ENCODE measurements at places on chromosomes 4 and X.

DNA sequence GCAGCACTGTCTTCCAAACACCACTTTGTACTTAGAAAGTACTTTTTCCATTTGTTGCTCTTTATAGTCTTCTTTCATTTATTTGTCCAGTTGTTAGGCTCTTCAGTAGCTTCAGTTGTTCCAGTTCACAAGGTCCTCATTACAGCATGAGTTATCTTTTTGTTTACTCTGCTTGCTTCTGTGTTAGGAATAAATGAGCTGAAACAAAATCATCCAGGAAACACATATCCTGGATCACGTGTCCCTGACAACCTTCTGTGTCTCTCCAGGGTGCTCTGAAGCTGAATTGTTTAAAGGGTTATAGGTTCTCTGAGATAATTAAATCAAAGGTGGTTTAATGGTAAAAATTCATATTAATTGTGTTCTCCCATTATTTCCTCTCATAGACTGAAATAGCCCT is 19.9 kb upstream of the KLHL8 start:
- DNase-seq = no peak

DNA sequence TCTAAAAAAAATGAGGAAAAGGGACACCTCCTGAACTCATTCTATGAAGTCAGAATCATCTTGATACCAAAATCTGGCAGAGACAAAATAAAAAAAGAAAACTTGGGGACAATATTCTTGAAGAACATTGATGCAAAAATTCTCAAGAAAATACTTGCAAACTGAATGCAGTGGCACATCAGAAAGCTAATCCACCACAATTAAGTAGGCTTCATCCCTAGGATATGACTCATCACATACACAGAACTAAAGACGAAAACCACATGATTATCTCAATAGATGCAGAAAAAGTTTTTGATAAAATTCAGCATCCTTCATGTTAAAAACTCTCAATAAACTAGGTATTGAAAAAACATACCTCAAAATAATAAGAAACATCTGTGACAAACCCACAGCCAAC is 98.3 kb downstream of the FAM47B start:
- DNase-seq = no peak

- DNase-seq = no peak
These were observed 11.0 kb upstream of the C4orf50 start for GRCh38 chr4:6029254-6029653.

GRCh38 chr4:118034053-118034785 is at the start of gene NDST3:
NDST3 (plus strand) TSS chr4:118034486; CDS start chr4:118053911, 19,425 bp downstream.
- no peak for DNase-seq

- no peak for DNase-seq
These were observed 297.5 kb upstream of the RASGEF1B start for GRCh38 chr4:81769244-81769643.

DNA sequence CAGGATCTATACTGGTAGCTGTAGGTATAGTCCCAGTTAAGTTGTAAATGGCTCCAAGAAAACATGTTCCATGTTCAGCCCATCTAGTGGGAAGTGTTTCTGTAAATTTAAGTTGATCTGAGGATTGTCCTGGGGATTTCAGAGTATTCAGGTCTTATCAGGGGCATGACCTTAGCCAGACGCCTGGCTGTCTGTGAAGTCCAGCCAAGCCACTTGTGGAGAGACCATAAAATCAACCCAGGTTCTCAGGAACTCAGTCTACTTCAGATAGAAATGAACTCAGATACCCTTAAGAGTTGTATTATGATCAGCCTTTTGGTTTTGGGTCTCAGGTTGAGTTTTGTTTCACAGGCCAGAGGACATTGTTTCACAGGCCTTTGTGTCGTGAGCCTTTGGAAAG is 95.9 kb downstream of the EGF start:
- no peak for DNase-seq

GRCh38 chr4:134906404-134907023 is 704.9 kb upstream of the PABPC4L start:
- no peak for DNase-seq

GRCh38 chr4:123599920-123600810 is 203.6 kb downstream of the SPRY1 start:
- DNase-seq = peak; percentile 54

GRCh38 chr4:133102043-133102442 is 47.1 kb upstream of the PCDH10 start:
- DNase-seq = no peak

GRCh38 chrX:149825424-149825823 is 43.7 kb downstream of the MAGEA9 start:
- DNase-seq = peak; percentile 47

DNA sequence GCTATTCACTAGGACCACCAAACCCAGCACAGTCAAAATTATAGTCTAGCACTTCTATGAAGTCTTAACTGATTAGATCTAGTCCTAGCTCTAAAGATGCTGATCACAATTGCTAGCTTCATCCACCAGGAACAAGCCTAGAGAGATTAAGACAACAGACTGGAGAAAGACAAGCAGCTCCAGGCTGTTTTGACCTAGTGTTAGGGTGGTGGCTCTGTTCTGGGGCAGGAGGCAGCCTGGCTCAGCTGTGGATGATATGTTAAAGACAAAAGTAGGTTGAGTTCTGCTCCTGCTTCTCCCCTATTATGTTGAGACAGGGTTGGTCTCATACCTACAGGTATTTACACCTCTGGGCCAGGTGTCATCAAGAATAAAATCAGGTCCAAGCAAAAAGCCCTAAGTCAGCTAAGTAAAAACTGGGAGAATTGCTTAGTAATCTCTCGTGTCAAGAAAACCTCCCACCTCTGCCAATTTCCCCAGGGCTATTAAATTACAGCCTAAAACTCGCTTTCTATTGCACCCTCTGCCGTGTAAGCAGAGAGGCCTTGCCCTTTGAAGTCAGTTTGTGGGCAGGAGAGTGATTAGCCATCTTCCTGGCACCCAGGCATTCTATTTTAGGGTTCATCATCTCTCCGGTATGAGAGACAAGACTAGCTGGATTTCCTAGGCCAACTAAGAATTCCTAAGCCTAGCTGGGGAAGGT is 39.9 kb downstream of the RAB40AL start:
- DNase-seq = no peak

DNA sequence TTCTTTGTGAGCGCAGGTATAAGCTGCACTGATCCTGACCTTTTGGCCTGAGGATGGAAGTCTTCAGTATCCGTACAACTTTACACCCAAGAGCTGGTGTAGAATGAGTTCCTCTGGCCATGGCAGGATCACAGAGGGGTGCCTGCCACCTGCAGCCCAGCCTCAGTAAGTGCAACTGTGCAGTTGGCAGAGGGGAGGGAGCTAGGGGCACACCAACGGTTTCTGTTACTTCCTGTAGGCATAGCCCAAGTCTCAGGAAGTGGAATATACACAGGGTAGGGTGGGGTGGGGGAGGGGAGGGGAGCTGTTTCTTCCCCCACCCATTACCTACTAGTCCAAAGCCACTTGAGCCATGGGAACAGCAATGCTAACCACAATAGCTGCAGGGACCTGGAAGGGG is 85.4 kb upstream of the GBA3 start:
- peak; percentile 25 for DNase-seq

DNA sequence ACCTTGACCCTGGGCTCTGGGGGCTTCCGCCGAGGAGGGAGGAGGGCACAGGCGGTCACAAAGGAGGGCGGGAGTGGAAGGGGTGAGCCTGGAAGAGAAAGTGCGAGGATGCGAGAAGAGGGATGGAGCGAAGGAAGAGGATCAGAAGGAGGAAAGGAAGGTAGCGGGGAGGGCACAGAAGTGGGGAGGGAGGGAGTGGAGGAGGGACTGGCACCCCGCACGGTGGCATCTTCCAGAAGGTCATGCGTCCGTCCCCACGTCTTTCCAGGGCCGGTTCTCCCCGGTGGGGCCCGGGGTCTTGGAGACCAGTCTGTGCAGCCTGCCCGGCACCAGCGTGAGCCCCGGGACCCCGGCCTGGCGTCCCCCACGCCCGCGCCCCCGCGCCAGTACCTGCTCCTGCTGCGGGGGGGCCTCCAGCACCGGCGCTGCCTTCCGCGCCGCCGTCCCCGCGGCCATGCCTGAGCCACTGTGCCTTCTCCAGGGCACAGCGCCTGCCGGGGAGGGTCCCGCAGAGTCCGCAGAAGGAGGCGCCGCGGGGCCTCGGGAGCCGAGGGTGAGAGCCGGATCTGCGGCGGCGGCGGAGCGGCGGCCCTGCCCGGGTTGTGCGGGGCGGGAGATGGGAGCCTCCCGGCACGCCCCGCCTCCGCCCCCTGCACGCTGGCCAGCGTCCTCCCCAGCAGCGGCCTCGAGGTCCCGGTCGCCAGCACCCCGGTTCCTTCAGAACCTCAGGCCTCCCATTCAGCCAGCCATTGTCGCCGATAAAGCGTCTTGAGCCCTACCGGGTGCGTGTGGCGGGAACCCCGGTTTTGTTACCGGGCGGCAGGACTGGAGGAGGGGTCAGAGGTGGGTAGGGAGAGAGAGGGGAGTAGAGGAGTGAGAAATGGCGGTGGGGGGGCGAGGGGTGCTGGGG is at the start of gene RNF175:
Gene RNF175, minus strand, starts transcription at position 618 of the 910 bp plus-strand sequence. Its CDS starts 162 bp downstream, at position 456.
- DNase-seq = peak; percentile 37

DNA sequence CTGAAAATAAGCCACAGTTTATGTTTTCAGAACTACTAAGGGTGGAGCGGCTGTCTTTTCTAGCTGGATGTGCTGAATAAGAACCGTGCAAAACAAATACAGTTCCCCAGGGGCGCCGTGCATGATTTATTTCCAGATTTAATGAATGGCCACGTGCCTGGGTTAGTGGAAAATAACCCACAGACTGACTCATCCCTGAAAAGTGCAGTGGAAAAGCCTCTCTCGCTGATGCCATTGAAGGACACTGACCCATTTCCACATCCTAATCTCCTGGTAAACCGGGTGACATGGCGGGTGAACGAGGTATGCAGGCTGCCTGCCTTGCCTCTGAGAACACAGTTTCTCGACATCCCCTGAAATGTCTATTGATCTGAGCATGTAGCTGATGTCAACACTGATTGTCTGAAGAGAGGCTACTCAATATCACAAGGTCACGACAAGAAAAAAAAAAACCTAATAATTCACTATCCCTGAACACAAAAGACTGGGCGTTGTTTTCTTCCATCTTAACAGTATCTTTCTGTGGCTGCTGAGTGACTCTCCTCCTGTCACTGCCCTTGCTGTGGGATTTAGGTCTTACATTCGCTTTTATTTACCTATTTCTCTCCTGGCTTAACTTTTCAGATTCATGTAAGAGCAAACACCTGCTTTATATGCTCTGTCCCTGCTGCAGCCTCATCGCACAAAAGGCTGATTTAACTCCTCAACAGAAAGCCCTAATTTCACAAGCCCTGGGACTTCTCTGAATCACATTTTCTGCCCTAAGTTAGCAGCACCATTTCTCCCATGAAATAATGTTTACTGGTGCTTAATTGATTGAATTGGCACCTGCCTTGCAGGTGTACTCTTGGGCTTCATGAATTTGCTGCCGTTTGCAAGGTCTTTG is 76.9 kb upstream of the SCOC start:
- no peak for DNase-seq

- no peak for DNase-seq
These were observed 41.3 kb downstream of the RBMX start for GRCh38 chrX:136839196-136839595.

DNA sequence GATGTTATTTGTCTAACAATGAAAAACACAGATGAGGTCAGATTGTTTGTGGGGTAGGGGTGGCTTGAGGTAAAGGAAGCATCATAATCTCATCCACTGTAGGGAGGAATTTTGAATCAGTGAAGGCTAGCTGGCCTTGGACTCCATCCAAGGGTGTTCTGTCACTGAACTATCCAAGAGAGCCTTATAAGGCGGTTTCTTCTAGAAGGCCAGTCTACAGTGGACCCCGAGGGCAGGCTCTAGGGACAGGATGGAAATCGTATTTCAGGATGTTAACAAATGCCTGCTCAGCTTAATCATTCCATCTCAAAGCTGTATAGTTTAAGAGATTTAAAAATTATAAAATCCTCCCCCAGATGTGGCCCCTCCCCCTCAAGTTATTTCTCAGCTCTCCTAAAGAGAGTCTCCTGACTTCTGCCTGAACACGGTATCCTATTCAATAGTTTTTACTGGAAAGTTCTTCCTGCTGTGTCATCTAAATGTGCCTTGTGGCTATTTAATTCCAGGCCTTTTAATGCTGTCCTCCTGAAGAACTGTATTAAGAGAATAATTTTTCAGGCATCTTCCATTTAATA is 8.0 kb downstream of the IGFBP7 start:
- no peak for DNase-seq

DNA sequence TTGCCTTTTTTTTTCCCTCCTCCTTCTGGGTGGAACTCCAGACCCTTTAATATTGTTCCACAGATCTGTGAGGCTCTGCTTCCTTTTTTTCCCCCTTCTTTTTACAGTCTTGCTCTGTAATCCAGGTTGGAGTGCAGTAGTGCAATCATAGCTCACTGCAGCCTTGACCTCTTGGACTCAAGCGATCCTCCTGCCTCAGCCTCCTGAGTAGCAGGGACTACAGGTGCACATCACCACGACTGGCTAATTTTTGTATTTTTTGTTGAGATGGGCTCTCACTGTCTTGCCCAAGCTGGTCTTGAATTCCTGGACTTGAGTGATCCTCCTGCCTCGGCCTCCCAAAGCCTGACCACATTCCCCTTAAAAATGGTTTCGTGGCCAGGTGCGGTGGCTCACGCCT is 26.8 kb downstream of the NSD2 start:
- DNase-seq = no peak

GRCh38 chr4:147103403-147103946 is 157.8 kb upstream of the TTC29 start:
- no peak for DNase-seq
